ENCODE measurements at places on chromosomes 12 and 14.

- DNase-seq, result no peak
Observed at GRCh38 chr12:64824130-64824499, 332 bp upstream of the TBC1D30 start.

DNA sequence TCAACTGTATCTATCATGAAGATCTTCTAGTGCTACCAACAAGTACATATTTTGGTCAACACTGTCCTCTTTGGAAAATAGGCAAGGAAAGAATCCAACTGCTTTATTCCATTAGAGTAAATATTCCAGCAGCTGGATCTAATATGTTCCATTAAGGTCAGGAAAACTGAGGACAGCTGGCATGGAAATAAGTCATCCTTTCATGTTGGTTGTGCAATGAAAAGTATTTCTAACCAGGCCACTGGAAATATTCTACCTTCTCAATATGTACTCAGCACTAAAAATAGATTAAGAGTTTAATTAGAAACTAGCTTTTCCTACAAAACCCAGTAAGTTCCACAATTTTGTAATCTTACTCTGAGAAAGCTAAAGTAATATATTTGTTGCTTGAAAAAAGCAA, 19.6 kb downstream of the HIGD1C start:
- no peak for DNase-seq

DNA sequence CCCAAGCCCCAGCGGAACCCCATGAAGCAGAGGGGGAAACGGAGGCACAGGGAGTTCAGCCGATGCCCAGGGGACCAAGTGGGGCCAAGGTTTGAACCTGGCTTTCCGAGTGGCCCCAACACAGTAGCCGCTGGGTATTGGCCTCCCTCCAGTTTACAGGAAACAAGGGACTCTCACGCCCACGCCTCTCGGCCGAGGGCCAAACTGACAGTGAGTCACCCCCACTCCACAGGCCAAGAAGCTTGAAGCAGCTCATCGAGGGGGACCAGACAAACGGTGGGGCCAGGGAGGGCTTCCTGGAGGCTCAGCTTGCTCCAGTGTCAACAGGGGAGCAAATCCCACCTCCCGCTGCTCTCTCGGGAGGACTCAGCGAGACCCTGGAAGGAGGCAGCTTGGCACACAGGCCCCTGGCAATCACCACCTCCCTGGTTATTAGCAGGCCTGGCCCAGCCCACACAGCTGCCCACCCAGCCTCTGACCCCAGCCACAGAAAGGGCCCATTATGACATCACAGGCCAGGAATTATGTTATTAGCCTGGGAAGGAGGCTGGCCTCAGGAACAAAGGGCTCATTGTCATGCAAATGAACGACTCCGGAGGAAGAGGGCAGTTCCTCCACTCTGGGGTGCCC, 54.6 kb downstream of the NCOR2 start:
- DNase-seq, result no peak

- DNase-seq, result no peak
Observed at GRCh38 chr12:47822401-47822800, 2.7 kb upstream of the HDAC7 start.

DNA sequence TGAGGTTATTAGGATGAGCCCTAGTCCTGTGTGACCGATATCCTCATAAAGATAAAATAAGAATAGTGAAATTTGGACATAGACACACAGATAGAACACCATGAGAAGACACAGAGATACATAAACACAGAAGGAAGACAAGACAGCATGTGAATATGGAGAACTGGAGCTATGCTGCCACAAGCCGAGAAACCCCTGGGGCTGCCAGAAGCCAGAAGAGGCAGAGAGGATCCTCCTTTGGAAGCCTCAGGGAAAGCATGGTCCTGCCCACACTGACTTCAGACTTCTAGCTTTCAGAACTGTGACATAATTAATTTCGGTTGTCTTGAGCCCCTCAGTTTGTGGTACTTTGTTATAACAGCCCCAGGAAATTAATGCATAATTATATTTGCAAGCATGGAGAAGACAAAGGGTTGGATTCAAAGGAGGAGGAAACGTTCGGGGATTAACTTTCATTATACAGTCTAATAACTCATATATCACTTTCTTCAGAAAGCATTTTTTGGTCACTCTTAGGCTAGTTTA, 1501.8 kb upstream of the FLRT2 start:
- no peak for DNase-seq

GRCh38 chr14:39322807-39323206, 89.1 kb downstream of the MIA2 start:
- no peak for DNase-seq

- DNase-seq, result no peak
Observed at GRCh38 chr12:55732288-55732687, 3.5 kb upstream of the CD63 start.

GRCh38 chr12:130880411-130880885, 8.6 kb downstream of the RAN start:
- no peak for DNase-seq

DNA sequence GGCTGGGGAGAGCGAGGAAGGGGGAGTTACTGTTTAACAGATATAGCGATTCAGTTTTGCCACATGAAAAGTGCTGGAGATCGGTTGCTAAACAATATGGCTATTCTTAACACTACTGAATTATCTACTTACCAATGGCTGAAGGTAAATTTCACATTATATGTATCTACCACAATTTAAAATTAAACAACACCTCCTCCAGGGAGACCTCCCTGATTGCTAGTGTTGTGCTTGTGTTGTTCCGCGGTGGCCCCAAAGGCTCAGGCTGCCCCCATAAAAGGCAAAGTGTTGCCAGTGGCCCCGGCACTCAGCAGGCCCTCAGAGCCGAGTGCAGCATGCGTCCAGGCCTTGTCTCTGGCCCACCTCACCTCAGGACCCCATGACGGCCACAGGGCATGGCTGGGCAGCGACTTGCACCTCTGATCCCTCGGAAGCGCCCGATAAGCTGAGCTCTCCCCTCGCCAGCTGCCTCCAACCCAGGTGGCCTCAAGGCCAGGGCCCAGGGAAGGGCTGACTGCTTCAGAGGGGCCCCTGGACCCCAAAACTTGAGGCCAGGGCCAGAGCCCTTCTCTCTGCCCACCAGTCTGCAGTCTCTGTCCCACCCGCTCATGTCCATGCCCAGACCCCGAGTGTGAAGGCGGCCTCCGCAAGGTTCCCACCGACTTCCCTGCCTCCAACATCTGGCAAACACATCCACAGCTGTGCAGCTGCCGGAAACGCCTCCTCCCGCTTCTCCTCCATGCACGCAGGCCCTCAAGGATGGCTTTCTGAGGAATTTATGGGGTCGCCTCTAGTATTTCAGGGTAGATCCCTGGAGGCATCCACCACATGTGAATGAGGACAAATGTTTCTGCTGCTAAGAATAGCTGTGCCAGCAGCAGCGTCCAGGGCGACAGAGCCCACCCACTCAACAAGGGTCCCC, 60.0 kb downstream of the NCOR2 start:
- DNase-seq, result no peak

DNA sequence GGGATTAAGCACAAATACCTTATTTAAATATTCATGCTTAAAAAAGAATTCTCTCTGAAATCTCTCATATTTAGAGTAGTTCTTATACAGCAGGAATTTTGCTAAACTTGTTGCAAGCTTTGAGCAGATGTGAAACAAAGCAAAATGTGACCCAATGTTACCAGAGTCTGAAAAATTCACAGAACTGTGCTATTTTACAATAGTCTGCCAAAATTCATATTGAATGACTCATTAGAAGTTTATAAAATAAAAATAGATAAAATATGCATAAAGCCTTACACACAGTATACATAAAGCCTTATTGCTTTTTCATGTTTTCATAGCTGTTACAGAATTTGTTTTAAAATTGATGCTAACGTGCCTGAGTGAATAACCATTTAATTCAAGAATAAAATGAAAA, 17.8 kb upstream of the RHOJ start:
- no peak for DNase-seq

GRCh38 chr14:94544726-94545125, 16.5 kb upstream of the SERPINA4 start:
- DNase-seq, result no peak

All from GDM1 (cell line).